Liver (tissue), 10 donors: ENCODE measurements at places on chromosomes 7 and 10. TPM values are rescaled to one million over a fixed set of nuclear protein-coding genes. Genes with fewer than 3 reads are reported as not detected.

DNA sequence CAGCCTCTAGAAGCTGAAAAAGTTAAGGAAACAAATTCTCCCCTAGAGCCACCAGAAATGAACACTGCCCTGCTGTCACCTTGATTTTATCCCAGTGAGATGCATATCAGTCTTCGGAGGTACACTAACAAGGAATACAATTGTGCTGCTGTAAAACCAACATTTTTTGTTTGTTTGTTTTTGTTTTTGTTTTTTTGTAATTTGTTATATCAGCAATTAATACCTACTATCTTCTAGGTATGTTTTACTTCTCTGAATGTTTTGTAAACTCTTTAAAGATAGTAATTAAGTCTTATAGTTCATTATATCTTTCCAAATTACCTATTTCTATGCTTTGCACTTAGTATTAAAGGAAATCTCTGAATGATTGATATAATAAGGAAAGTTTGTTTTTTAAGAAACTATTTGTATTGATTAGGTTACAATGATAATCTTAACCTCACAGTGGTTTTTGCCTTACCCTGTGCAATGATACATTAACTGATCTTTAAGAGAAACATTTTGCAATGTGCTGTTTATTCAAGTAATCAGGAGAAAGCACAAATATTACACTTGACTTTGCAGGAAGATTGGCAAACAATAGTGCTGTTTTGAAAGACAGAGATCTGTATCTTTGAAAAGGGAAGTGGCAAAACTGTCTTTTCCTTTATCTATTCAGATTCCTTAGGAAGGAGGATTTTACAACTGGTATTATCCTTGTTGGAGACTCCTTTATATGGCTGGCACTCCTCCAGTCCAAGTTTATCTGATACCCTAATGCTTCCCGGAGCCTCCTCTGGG lies 11.3 kb upstream of the HGF start:
- DNase-seq, result no peak

Gene CD36
- total RNA-seq, result 597 TPM

GRCh38 chr10:76649723-76650127 lies 987.9 kb downstream of the KCNMA1 start:
- DNase-seq, result no peak

Gene PIP
- total RNA-seq, result not detected

- no peak for DNase-seq
Observed at GRCh38 chr10:33617381-33618080, 283.1 kb upstream of the NRP1 start.

Gene ASIC3
- total RNA-seq, result 0.05 TPM

DNA sequence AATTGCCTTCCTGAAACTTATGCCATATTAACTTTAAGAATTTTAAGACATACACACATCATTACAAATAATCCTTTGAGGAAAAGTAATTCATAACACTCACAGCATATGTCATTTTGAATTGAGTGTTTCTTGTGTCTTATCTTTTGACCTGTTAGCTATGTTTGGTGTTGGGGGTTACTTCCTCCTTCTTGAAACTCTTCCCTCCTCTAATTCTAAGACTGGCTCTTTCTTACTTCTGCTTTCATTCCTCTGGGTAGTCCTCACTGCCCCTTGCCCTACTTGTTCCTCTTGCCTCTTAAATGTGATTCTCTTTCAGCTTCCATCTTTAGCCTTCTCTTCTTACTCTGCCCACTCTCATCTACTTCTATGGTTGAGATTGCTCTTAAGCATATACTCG lies 28.3 kb upstream of the PIP4K2A start:
- no peak for DNase-seq

- DNase-seq, result no peak
Observed at GRCh38 chr10:28774051-28774995, 97.0 kb downstream of the BAMBI start.

Gene ASAH2
- 1.0 TPM for total RNA-seq

Gene BRAT1
- 20.7 TPM for total RNA-seq

Gene ELOVL3
- total RNA-seq, result 0.42 TPM

DNA sequence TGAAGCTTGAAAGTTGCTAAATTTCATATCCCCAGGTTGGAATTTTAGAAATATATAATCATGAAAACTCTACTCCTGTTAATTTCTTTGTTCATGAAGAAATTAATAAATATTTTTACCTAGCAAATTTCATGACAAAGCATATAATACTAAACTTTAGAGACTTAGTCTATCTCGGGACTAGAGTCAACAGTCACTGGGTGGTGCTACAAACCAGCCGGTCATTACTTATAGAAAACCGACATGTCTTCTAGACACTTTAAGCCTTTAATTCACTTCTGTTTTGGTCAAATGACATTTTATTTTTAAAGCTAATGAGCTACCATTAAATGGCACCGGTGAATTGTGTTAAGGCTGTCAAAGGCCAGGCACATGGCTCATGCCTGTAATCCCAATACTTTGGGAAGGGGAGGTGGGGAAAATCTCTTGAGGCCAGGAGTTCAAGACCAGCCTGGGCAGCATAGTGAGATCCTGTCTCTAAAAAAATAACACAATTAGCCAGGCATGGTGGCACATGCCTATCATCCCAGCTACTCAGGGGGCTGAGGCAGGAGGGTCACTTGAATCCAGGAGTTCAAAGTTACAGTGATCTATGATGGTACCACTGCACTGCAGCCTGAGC lies 270.1 kb downstream of the CACNA2D1 start:
- no peak for DNase-seq

DNA sequence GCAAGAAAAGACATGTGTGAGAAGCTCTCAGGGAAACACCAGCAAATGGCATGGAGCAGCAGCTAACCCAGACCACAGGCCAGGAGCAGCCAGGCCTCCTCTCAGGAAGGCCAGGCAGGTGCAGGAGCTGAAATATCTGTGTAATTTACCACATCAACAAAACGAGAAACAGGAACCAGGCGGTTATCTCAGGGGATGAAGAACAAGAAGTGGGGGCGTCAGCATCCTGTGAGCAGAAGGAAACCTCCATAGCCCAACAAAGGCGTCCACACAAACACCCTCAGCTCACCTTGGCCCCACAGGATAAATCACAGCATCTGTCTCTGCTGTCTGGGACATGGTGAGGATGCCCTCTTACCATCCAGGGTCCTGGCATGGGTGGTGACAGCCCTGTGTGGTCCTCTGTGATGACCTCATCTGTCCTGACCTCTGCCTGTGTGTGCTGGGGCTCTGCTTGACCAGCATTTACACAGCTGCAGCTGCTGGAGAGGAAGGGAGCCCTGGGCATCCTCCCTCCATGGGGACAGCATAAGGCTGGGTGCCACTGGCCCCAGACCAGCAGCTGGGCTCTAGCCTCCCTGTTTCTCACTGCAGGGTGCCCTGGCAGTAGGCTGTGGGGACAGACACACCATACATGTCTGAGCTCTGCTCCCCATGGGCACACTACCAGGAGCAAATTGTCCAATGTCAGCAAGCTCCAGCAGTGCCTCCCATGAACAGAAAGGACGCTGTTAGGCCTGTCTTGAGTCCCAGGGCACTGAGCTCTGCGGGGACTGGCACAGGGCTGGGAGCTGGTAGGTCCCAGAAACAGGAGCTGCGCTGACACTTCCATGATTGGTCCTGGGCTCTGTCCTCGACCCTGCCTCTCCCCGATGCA lies 34.6 kb downstream of the ANXA8 start:
- no peak for DNase-seq

Gene FKBP9
- total RNA-seq, result 20.3 TPM

- no peak for DNase-seq
Observed at GRCh38 chr10:62625484-62625883, 179.0 kb upstream of the ADO start.
